ENCODE measurements at places on chromosomes 5 and 9.

DNA sequence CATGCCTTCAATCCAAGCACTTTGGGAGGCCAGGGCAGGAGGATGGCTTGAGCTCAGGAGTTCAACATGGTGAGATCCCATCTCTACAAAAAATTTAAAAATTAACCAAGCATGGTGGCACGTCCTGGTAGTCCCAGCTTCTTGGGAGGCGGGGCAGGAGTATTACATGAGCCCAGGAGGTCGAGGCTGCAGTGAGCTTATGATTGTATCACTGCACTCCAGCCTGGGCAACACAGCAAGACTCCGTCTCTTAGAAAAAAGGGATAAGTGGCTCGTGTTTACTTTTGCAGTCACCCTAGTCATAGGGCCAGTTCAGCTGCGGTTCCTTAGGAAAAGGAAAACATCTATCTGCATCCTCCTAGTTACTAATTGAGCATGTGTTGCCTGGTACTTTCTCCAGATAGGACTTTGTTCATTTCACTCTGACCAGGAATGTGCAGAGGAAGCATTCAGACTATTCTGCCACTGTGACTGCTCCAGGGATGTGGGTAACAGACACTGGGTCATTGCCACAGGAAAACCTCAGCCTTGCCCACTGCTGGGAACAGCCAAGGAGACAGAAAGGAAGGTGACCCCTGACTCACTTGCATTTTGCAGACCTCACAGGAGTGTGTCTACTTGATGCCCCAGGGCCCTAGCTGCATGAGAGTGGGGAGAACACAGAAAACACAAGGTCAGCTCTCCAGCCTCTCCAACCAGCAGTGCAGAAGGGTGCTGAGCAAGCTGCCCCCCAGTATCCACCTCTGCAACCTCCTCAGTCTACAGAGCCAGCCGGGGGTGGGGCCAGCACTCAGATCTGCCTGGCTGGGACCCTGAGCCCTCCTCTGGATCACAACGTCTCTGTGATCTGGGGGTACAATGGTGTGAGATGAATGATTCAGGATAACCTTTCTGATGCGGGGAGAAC, 33.9 kb upstream of the ALDH1B1 start:
- no peaks in the 10 kb centered on the region for H3K36me3 ChIP-seq
- peaks cover 24% of the 10 kb centered on the region for H3K27me3 ChIP-seq
- DNase-seq: no peak
- H3K27ac ChIP-seq: no peak overlapping the region
- peaks cover 14% of the 10 kb centered on the region for H3K4me1 ChIP-seq

DNA sequence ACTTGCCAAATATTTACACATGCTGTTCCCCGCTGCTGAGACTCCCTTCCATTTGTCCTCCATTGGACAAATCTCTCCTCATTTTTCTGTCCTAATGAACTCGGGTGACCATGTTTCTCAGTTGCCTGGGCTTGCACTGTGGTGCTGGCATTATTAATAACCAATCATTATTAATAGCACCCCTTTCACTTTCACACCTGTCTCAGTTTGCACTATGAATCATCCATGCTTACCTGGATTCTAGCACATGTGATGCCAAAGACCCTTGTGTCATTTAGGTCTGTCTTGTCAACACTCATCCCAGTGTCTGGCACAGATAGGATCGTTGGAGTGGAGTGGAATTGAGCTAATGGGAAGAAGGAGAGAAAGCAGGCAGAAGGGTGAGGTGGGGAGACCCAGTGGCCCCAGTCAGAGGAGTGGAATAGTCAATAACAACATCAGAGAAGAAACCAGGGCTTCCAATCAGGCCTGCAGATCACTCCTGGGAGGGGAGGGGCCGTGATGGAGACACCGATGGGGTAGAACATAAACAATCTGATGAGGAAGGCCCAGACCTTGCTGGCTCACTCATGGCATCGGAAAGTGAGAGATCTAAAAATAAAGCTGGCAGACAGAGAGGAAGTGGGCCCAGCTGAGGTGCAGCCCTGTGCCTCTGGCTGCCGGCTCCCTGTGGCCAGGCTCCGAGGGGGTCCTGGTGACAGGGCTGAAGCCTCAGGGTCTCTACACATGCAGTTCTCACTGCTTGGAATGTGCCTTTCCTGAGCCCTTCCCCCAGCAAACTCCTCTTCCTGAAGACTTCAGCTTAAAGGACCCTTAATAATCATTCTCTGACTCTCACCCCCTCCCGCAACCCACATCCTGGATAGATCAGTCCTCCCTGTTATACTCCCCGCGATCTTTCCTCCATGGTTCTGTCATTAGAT, 33.5 kb upstream of the CRB2 start:
- H3K27me3 ChIP-seq: peaks cover 35% of the 10 kb centered on the region
- H3K4me3 ChIP-seq: no peak overlapping the region
- H3K27ac ChIP-seq: no peak overlapping the region
- H3K4me1 ChIP-seq: peaks cover 9% of the 10 kb centered on the region
- DNase-seq: no peak
- H3K36me3 ChIP-seq: no peaks in the 10 kb centered on the region

DNA sequence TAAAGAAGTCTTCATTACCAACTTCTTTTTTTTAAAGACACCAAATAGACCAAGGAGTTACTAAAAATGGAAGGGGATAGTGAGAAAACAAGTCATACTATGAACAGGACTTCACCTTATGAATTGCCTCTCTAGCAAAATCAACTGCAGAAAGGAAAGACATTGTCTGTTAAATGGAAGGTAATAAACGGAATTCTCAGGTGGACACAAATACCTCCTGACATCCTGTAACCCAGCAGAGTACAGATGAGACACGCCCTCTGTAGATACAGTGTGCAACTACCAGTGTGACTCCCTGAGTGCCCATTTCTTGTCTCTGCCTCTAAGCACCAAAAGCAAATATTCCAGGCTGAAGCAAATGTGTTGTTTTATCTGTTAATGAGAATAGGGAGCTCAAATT, 12.2 kb upstream of the PLPP1 start:
- H3K4me1 ChIP-seq: no peaks in the 10 kb centered on the region
- H3K36me3 ChIP-seq: no peaks in the 10 kb centered on the region
- no peaks in the 10 kb centered on the region for H3K27me3 ChIP-seq
- H3K4me3 ChIP-seq: no peak overlapping the region

GRCh38 chr9:114746591-114747346, 59.1 kb downstream of the TNFSF15 start:
- H3K4me3 ChIP-seq: no peak overlapping the region
- H3K27ac ChIP-seq: no peak overlapping the region
- DNase-seq: peak; percentile 32
- peaks cover 5% of the 10 kb centered on the region for H3K4me1 ChIP-seq

- H3K36me3 ChIP-seq: no peaks in the 10 kb centered on the region
- no peaks in the 10 kb centered on the region for H3K4me1 ChIP-seq
- no peak for DNase-seq
- no peak overlapping the region for H3K27ac ChIP-seq
- no peaks in the 10 kb centered on the region for H3K27me3 ChIP-seq
- no peak overlapping the region for H3K4me3 ChIP-seq
Observed at GRCh38 chr5:96517295-96517694, 84.2 kb upstream of the PCSK1 start.

- H3K4me1 ChIP-seq: peaks cover 31% of the 10 kb centered on the region
- no peak overlapping the region for H3K4me3 ChIP-seq
- H3K36me3 ChIP-seq: no peaks in the 10 kb centered on the region
- no peak overlapping the region for H3K27ac ChIP-seq
- DNase-seq: no peak
- no peaks in the 10 kb centered on the region for H3K27me3 ChIP-seq
Observed at GRCh38 chr9:96136992-96137670, 164.8 kb downstream of the HSD17B3 start.

DNA sequence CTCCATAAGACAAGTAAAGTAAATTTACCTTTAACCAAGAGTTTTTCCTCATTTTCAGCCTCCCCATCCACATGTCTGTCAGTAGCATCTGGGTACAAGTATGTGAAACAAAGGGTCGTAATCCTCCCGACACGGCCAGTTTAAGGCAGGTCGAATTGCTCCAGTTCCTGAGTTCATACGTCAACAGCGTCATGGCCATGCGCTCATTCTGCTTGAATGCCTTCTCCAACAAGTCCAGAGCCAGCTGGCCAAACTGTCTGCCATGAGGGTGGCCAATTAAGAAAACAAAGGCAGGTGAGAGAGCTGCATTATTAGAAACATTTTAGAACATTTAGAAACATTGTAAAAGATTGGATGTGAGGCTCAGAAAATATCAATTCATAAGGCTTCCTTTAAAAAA, 87.5 kb downstream of the TRPM6 start:
- H3K4me3 ChIP-seq: no peak overlapping the region
- no peak for DNase-seq
- no peaks in the 10 kb centered on the region for H3K4me1 ChIP-seq
- H3K27me3 ChIP-seq: no peaks in the 10 kb centered on the region
- H3K36me3 ChIP-seq: no peaks in the 10 kb centered on the region

Data from neuronal stem cell (in vitro differentiated cells).